ENCODE measurements at places on chromosomes 6 and 20.
A peak's percentile ranks its signal among the peaks of the same experiment; 100 is the strongest.

- DNase-seq: no peak
Observed at GRCh38 chr6:15250187-15251168, 4.6 kb downstream of the JARID2 start.

DNA sequence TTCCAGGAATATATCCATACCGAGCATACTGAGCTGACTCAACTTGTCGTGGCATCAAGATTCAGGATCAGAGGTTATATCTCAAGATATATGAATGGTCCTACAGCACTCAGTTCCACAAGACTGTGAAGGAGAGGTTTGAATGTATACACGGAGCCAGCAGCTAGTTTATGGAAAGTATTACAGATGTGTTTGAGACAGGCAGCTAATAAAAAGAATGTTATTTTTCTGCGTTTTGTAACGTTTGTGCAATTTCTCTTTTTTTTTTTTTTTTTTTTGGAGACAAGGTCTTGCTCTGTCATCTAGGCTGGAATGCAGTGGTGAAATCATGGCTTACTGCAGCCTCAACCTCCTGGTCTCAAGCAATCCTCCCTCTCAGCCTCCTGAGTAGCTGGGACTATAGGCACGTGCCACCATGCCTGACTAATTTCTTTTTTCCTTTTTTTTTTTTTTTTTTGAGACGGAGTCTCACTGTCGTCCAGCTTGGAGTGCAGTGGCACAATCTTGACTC lies 3.4 kb upstream of the FAM110A start:
- DNase-seq: no peak

- DNase-seq: peak; percentile 9
Observed at GRCh38 chr20:62707921-62708521, 615 bp upstream of the NTSR1 start.

- peak; percentile 39 for DNase-seq
Observed at GRCh38 chr20:41134362-41135186, 2.8 kb upstream of the PLCG1 start.

DNA sequence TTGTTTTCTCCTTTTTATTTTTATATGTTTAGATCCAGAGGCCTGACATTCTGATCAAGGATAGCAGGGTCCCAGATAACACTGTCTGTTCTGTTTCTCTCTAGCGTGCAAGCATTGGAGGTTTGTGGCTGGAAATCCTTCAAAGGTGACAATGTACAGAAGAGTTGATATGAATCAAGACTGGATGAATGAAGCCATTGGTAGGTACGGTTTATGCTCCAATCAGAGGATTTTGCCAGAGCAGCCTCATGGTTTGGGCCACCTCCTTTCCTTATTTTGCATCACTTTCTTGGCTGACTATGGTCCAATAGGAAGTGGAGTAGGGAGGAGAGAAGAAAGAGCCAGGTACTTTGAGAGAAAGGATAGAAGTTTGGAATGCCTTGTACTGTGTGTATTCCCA lies 484.8 kb upstream of the JAG1 start:
- no peak for DNase-seq

- peak; percentile 84 for DNase-seq
Observed at GRCh38 chr6:169533301-169534038, 168.4 kb downstream of the WDR27 start.

DNA sequence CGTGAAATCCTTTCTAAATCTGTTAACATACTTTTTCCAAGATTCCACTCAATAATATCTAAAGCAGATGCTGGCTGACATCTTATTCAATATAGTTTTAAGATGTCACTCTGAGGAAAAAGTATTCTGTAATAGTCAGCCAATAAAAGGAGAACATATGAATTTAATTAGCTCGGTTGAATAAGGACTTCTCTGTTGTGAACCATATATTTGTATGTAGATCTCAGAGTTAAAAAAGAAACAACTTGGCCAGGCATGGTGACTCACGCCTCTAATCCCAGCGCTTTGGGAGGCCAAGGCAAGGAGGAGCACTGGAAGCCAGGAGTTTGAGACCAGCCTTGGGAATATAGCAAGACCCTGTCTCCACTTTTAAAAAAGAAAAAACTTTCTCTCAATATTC lies 7.4 kb upstream of the CD24 start:
- DNase-seq: no peak

DNA sequence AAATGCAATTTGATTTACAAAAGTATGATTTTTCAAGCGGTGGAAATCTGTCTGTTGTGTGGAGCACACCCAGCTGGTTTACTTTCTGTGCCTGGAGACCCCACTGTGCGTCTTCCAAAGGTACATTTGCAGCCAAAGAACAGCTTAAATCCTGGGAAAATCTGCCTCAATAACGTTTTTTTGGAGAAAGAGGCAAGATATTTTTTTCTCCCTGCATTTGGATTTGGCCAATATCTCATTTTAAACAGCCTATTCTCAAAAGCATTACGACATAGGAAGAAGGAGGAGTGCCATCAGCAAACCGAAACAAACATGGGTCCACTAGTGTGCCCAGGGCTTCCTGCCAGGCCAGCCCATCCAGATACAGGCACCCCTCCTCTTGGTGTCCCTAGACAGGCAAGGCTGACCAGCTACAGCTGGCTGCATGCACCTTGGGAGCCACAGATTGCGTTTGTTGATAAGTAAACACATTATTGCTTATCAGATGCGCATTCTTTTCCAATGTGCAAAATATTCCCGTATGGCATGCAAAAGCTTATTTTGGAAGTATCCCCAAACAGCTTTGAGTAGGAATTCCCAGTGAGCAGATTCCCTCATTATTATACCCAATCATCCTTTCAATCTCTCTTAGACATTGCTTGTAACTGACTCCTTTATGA lies 184.5 kb upstream of the MARCKS start:
- DNase-seq: no peak

DNA sequence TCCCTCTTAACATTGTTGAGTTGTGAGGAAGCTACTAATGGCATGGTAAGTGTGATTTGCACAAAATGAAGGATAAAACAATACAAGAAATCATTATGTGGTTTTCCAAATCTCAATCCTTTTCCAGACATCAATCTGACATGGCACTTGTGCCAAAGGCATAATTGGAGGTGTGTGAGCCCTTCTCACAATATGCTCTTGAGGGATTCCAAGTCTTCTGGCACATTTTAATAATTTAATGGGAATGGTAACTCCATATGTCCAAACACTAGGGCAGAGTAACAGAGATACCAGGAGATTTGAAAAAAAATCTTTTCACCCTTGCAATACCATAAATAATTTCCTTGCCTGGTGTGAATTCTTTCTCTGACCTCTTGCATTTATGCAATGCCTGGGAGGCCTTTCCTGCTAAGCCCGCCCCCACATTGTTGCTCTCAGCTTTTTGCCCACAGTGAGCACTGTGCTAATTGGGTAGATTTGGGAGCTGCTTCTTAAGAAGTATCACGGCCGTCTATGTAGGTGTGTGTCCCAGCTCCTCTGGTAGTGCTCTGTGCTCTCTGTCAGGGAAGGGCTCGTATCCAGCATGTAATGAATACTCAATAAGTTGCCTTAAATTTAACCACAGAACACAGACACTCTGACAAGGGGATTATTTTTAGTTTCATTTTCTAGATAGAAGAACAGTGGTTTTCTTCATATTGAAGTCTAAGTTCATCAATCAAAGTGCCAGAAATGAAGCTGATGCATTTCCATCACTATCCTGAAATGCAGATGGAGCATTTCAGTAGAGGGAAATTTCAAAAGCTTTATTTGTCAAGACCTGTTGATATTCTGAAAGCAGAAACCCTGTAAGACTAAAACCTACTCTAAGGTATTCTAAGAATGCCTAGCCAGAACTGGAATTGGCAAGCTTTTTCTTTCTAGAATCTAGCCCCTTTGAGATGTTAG lies 54.4 kb upstream of the CEP85L start:
- peak; percentile 67 for DNase-seq

DNA sequence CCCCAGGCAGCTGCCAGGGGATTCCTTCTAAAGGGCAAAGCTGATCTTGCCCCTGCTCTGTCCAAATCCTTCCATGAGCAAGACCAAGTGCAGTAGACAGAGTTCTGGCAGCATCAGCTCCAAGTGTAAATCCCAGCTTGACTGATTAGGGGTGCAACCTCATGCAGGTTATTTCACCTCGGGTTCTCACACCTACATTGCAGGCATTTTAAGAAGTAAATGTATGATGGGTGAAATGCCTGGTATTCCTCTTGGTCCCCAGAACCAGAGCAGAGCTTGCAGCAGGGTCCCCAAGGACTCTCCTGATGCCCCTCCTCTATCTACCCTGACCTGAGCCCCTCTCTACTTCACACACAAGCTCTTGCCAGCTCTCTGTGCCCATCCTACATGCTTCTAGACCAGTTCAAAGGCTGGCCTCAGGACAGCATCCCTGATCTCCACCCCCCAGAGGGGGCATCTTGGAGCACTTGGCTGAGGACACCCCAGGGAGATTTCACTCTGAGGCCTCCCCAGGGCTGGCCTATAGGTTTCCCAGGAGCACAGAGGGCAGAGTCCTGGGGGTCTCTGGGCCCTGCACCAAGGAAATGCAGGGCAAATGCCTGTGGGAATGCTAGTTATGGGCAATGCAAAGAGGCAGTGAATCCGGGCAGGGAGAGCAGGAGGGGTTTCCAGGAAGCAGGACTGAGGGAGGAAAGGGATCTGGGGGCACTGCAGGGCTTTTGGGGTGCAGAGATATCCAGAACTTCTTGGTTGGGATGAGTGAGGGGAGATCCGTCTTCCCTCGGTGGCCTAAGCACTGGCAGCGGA lies 1.0 kb downstream of the LZTS3 start:
- no peak for DNase-seq

DNA sequence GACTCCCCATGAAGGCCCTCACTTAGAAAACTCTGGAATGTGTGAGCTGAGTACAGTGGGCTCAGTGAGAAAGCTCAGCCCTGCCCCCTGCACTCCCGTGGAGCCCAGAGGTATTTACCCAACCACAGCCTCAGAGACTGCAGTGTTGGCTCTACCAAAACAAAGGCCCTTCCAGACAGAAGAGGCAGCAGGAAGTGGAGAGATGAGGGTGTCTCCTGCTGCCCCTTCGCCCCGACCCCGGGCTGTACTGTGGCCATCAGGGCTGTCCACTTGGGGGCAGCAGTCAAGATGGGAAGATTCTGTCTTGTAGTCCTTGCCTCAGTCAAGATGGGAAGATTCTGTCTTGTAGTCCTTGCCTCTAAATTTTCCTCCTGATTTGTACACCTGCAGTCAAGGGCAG lies 341.3 kb downstream of the TAF4 start:
- DNase-seq: no peak

GRCh38 chr20:57450419-57450818 lies 59.2 kb downstream of the RBM38 start:
- DNase-seq: no peak

GRCh38 chr6:158797331-158798310 lies 21.5 kb downstream of the EZR start:
- no peak for DNase-seq

- DNase-seq: peak; percentile 91
Observed at GRCh38 chr6:40997234-40997957, 41.6 kb downstream of the UNC5CL start.

- DNase-seq: no peak
Observed at GRCh38 chr6:161828355-161828754, 554.5 kb upstream of the AGPAT4 start.

GRCh38 chr6:108947114-108947854 lies 99.1 kb downstream of the ARMC2 start:
- DNase-seq: peak; percentile 96

GRCh38 chr6:124607119-124607627 lies 355.1 kb upstream of the RNF217 start:
- DNase-seq: no peak

DNA sequence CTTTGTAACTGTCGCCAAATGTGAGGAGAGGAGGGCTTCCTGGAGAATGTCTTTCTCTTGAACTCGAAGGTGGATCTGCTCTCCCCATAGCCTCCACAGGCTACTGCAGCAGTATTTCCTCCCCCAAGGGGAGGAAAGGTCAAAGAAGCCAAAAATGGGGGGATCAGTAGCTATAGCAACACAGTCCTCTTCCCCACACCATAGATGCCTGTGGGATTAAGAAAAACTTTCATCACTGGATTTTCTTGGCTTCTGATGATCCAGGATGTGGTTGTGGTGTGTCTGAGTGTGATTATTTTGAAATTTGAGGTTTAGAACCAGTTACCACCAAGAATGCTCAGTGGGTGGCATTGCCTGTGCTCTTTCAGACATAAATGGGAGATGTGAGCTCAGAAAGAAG lies 140.1 kb upstream of the SPACA1 start:
- DNase-seq: peak; percentile 90

DNA sequence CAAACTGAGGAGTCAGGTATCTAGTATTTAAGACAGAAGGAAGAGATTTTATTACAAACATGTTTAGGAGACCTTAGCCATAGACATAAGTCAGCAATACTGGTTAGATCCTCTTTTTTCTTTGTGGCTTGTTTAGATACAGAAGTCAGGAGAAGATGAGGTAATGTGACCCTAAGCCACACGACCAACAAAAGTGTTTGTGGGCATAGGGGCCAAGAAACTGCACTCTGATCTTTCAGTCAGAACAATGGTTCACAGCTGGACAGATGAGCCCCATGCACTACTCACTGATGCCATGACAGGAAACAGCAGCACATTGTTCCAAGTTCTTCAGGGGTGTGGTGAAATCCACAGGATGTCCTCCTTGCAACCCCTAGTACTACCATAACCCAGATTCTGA lies 238.5 kb upstream of the RAB32 start:
- DNase-seq: no peak

DNA sequence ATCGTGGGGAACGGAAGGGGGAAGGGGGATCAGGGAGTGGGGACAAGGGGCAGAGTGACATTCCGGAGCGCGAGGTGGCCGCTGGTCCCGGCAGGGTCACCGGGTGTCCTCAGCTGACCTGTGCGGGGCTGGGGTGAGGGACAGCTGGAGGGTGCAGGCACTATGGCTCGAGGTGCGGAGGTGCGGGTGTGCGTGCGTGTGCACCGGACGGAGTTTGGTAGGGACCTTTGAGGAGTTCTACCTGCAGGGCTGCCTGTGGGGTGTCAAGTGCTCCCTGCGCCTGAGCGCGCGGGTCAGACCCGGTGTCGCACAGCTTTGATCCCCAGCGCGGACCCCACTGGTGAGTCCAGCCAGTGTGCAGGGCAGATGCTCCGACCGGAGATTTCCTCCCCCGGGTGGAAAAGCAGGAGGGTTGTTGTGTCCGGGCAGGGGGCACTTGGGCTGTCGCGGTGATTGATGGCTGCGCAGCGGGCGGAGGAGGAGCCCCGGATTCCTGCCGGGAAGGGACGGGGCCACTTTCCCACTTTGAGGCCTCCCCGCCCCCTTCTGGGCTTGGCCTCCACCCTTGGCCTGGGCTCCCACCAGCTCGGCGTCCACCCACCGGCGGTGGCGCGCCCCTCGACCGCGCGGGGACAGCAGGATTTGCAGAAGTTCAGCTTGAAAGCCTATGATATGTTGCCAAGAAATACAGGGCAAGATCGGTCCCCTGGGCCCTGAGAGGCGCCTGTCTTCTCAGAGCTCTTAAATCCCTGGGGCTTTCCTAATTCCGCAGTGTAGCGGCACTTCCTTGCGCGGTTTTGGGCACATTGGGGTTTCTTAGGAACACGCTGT lies 658 bp downstream of the RIN2 start:
- DNase-seq: peak; percentile 52

- no peak for DNase-seq
Observed at GRCh38 chr6:166540631-166541331, 45.7 kb downstream of the RAMACL start.

- peak; percentile 89 for DNase-seq
Observed at GRCh38 chr6:12538881-12539357, 177.6 kb upstream of the PHACTR1 start.
